Fibroblast of skin of right biceps (primary cell): ENCODE measurements at places on chromosomes 12 and 14.

DNA sequence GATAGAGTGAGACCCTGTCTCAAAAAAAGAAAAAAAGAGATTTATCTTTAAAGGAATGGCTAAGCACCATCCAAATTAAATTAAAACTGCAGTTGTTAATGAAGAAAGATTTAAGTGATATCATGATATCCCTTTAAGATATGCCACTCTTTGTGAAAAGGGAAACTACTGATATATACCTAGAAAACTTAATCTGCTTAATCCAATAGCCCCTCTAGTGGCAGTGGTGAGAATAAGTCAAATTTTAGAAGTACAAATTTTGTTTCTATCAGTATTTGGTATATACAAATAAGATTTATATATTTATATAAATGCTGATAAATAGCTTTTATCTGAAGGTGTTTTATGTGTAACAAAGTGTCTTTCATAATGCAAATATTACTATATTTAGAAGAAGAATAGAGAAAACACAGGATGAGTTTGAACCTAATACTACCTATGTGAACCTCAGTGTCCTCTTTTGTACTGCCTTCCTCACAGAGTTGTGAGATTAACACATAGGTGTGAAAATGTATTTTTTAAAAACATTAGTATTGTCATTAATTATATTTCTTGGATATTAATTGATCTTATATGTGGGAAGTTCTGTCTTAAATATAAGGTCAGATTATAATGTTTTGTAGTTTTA, 51.4 kb upstream of the GARIN2 start:
- DNase-seq = peak; percentile 7

- peak; percentile 36 for DNase-seq
Observed at GRCh38 chr12:118060301-118061010, 523 bp downstream of the WSB2 start.

DNA sequence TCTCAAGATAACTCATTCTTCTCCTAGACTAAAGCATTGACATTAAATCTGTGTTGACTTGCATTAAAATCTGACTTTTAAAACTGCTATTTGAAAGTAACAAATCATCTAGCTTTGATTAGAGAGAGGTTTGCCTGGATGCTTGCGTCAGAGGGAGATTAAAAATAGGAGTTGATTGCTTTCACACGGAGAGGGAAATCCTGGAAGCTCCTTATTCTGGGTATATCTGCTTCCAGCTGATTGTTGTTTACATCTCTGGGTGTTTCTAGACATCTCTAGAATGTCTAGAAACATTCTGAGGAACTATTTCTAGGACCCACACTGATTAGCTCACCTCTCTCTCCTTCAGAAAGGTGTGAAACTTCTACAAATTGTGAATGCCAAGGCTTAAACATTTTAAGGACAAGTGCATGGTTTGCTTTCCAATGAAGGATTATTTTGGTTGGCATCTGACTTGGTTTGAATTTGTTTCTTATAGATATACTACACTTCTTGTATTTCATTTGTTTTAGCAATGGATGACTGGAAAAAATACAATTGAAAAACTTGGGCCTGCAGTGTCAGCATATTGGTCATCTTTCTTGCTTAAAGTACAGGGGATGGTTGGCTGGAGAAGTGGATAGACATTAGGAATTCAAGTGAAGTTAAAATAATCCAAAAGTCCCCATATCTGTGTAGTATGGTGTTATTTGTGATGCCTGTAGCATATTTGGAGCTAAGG, 2.1 kb downstream of the DIP2B start:
- no peak for DNase-seq

GRCh38 chr14:100342195-100342594, 19.1 kb downstream of the SLC25A47 start:
- DNase-seq = no peak

DNA sequence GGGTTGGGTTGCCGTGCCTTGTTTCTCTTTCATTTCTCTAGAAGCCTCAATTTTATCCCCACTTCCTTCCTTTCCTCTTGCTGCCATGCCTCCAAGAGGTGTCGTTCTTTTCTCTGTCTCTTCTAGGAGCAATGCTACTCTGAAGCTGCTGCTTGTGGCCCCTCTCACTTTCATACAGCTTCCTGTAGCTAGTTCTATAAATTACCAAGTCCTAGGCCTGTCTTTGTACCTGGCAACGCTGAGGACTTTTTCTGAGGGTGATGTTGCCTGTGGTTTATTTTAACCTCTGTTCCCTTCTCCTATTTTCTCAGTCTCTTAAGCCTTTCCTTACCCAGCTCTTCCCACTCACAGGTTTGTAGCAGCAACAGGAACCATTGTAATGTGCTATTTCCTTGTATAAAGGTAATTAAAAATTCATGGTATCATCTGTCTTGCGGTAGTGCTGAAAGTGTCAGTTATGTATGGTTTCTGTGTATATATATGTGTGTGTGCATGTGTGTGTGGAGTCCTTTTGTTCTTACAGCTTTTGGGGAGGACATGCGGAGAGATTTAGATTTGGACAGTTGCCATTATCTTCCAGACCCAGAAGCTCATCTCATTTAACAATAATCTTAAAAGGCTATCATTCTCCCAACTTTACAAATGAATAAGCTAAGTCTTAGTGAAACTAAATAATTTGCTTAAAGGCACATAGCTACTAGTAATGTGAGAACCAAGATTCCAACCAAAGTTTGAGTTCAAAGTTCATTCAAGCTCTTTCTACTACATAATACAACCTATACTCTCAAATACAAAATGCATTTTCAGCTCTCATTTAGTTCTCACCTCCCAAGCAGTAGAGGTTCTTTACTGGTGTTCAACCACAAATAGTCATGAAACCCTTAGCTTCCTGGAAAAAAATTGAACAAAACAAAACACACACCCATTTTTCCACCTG, 43.8 kb downstream of the DDHD1 start:
- DNase-seq = peak; percentile 16

DNA sequence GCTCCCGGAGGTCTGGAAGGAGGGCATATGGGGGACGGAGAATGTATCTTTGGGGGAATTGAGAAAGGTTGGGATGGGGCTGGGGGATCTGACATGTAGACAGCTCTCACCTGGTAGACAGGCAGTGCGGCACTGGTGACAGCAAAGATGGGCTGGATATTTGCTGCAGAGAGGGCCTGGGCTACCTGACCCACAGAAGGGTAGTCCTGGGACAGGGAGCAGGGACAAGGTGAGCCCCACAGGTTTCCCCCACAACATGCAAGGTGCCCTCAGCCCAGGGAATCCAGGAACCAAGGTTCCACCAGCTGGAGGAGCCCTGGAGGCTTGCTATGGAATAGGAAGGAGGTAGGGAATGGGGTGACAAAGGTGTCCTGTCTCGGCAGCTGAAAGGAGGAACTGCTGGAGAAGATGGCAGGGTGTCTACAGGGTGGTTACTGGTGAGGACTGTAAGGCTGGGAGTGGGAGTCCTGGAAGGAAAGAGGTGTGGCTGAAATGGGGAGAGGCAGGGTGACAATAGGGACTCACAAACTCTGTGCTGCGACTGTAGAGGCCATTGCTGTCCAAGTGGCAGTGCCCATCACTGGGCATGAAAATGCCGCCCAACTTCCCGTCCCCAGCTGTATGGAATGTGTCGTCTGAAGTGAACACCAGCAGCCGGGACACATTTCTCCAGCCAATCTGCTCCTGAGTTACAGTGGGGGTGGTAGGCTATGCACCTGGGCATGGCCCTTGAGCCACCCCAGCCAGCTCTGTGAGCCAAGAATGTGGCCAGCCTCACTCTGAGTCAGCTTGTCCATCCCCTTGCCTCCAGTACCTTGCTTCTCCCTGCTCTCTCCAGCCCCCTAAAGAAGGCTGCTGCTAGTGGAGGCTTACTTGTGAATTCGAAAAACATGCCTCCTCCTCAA, 11.3 kb downstream of the ITGB7 start:
- no peak for DNase-seq

GRCh38 chr12:45912774-45913173, 77.6 kb downstream of the SCAF11 start:
- no peak for DNase-seq

DNA sequence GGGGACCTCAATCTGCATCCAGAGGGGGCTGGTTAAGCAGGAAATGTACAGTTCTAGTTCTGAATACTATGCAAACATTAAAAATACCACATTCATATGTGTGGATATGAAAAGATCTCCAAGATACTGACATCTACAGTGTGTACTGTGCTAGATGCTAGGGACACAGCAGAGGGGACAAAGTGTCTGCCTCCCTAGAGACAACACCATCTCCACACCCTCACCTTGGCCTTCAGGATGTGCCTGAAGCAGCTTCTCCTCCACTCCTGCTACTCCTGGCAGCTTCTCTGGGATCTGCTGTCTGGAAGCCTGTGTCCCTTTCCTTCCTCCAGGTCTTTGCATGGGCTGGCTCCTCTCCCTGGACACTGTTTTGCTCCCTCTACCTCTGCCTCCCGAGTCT, 10.7 kb upstream of the SRSF9 start:
- no peak for DNase-seq

GRCh38 chr14:69937367-69938081, 58.3 kb downstream of the SMOC1 start:
- DNase-seq = no peak
